ENCODE measurements at places on chromosomes 5 and 9.

DNA sequence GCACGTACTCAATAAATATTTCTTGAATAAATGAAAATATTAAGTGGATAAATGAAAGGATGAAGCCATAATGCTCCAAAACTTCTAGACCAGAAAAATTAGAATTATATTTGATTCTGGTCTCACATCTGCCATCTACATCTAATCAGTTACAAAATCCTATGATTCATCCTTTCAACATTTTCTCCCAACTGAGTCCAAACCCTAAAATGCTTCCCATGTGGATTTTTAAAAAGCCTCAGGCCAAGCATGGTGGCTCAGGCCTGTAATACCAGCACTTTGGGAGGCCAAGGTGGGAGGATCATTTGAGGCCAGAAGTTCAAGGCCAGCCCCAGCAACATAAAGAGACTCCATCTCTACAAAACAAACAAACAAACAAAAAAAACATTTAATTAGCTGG lies 31.6 kb upstream of the FST start:
- DNase-seq = no peak

GRCh38 chr5:16740811-16741392 lies 124.1 kb upstream of the RETREG1 start:
- DNase-seq = no peak

DNA sequence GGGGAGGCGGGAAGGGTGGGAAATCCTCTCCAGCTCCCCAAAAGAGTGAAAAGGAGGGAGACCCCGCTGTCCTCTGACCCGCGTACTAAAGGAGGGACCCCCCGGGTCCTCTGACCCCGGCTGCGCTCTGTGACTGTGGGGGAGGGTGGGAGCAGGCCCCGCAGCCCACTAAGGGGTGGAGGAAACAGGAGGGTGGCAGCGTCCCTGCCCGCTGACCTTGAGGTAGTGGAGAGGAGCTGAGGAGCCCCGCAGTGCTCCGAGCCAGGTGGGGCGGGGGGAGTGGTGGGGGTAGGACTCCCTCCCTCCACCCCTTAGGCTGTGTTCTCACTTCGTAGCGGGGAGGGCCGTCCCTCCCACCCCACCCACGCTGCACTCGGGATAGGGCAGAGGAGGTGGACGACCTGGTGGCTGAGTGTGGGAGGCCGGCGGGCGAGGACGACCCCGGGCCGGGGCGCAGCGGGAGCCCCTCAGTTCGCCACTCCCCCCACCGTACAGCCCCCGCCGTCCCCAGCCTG lies 449 bp upstream of the ADCY2 start:
- DNase-seq = no peak

GRCh38 chr5:2675548-2675947 lies 75.9 kb downstream of the IRX2 start:
- no peak for DNase-seq

DNA sequence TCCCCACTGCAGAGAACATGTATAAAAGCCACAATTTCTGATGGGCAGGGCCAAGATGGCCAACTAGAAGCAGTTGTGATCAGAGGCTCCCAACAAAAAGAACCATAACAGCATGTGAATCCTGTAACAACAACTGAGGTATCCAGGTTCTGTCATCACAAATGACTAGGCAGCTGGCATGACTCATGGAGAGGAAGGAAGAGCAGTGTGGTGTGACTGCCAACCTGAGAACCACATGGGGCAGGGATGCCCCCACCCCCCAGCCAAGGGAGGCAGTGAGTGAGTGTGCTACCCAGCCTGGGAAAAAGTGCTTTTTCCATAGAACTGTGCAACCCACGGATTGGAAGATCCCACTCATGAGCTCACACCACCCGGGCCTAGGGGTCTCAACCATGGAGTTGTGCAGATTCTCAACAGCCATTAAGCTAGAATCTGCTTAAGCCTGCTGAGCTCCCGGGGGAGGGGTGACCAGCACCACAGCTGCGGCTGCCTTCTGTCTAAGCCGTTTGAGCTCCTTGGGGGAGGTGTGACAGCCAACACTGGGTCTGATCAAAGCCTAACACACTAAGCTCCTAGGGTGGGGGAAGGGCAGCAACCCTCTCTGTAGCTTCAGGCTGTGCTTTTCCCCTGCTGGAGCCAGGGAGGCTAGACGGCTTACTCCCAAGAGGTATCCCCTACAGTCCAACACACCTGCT lies 80.1 kb upstream of the DMAC1 start:
- DNase-seq = no peak

DNA sequence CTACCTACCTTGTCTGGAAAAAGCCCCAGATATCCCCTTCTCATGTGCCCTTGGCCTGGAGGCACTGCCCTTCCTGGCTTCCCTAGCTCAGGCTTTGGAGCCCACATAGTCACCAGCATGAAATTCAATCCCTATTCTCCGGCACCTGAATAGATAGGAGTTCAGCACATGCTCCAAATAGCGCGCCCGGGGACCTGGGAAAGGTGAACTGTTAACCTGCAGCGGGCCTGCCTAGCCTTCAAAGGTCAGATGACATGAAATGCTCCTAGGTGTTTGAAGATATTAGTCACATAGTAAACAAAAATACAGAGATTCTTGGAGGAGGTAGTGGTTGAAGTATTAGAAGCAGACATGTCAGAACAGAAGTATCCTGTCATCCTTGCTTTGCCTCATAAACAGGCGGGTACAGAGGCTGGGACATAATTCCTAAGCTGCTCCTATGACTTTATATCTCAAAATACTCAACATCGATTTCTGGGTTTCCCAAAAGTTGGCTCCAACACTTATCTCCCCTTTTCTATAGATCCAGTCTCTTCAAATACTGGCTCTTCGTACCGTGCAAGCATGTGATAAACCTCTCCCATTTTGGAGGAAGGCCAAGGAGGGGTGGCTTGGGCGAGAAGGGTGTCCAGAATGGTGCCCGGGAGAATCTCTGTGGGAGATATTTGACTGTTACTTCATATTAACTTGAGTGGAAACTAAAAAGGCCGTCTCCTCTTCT lies 88.0 kb upstream of the ANKH start:
- no peak for DNase-seq

DNA sequence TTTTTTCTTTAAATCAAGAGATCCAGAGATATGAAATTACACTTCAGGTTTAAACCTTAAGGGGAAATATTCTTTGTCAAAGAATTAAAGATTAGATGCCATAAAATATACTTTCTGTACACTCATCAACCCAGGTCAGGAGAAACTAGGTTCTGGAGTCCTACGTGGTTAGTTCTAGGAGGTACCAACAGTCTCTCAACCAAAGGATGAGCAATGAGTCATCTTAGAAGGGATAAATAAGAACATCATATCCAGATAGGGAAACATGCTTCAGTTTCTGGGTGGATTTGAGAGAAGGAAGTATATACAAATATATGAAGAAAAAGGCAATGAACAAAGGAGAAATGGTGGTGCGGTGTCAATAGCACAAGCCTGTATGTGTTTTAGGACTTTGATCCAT lies 98.2 kb downstream of the CSNK1G3 start:
- no peak for DNase-seq
